ENCODE measurements at places on chromosomes 4 and X.

GRCh38 chr4:1800805-1801204 is 7.7 kb downstream of the FGFR3 start:
- DNase-seq, result no peak

- no peak for DNase-seq
These were observed 660.6 kb upstream of the NR3C2 start for GRCh38 chr4:149102765-149103164.

DNA sequence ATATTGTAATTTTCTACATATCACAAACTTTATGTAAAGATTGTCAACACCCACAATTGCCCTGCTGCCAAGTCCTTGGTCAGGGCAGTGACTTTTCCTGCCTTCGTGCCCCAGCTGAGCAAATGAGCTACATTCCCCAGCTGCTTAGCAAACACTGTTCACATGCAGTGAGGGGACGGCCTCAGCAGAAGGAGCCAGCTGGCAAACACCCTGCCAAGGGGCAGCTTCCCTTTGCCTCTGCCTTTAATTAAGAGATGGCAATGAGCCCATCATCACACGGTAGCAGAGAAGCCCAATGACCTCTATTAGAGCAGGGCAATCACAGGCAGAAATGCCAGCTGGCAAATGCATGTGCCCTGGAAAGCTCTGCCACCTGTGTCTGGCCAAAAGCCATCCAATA is 253.4 kb downstream of the EPHA5 start:
- no peak for DNase-seq

DNA sequence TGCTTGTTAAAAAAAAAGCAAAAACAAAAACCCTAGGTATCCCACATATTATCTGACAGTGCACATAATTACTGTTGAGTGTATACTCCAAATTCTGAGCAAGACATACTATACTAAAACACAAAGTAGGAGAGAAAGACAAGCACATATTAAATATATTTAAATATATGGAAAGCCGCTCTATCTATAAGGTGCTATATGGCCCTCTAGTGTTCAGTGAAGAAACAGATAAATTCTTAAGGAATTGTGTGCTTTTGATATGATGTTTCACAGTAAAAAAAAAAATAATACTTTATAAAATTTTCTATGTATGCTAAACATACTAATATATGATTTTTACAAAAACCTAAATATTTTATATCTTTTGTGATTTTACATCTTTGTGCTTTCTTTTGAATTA is 137.8 kb downstream of the FBXW7 start:
- peak; percentile 31 for DNase-seq

- peak; percentile 76 for DNase-seq
These were observed 181.4 kb downstream of the AMELX start for GRCh38 chrX:11474576-11474975.

GRCh38 chr4:56115898-56116297 is 167.2 kb downstream of the CEP135 start:
- no peak for DNase-seq

DNA sequence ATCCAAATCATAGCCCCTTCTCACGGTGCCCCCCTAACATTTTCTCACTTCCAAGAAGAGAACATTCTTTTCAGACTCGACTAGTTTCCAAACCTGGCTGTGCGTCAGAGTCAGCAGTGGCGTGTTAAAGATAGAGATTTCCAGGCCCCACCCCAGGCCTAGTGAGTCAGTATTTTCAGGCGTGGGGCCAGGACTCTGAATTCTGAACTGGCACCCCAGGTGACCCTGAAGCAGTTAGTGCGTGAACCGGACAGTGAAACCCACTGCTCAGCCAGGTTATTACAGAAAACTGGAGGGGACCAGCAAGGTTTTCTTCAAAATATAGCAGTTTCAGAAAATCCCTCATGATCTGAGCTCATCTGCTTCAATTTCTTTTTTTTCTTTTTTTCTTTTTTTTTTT is 35.0 kb upstream of the BCOR start:
- DNase-seq, result peak; percentile 87

DNA sequence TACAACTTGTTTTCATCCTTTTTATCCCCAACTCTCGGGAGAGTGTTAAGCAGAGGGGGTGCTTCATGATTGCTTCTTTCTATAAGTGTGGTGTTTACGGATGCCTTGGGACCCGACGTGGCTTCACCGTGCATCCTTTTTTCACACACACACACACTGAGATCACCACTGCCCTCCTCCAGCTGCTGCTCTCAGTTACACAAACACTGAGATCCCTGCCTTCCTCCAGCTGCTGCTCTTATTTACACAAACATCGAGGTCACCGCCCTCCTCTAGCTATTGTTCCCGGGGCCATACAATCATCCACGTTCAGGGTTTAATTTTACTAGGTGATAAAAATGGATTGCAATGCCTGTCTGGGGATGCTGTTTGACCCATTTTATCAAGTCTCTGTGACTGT is 155.4 kb upstream of the FAM9B start:
- DNase-seq, result no peak

GRCh38 chr4:93748373-93749291 is 79.9 kb upstream of the ATOH1 start:
- DNase-seq, result no peak

DNA sequence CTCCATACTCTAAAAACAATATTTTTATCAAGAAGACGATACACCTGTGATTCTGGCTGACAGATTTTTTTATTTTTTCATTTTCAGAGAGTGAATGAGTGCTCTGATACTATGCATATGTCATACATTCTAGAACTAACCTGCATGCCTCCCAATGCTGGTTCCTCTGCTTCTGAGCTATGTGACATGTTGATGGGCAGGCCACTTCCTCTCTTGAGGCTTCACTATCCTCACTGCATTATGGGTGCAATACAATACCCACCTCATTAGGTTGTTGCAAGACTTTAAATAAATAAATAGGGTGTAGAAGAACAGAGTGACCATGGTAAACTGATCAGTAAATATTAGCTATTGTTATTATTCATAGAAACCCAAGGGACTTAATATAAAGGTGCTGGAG is 408.3 kb downstream of the HNRNPD start:
- no peak for DNase-seq

- no peak for DNase-seq
These were observed 28.4 kb downstream of the RNF4 start for GRCh38 chr4:2497324-2497723.

DNA sequence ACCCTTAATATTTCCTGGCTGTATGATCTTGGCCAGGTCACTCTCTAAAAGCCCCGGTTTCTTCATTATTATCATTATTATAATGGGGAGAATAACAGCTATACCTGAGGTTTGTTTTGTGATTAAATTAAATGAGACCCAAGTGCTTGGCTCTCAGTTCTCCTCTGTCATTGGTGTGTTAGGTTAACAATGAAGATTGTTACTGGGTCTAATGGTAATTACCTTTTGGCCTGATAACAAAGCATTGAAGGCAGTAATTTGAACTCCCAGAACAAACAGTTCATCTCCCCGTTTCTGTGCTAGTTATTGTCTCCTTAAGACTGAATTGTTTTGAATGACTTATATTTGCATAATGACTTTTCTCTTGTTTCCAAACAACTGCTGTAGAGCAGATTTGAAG is 6.8 kb upstream of the ANAPC4 start:
- DNase-seq, result no peak

DNA sequence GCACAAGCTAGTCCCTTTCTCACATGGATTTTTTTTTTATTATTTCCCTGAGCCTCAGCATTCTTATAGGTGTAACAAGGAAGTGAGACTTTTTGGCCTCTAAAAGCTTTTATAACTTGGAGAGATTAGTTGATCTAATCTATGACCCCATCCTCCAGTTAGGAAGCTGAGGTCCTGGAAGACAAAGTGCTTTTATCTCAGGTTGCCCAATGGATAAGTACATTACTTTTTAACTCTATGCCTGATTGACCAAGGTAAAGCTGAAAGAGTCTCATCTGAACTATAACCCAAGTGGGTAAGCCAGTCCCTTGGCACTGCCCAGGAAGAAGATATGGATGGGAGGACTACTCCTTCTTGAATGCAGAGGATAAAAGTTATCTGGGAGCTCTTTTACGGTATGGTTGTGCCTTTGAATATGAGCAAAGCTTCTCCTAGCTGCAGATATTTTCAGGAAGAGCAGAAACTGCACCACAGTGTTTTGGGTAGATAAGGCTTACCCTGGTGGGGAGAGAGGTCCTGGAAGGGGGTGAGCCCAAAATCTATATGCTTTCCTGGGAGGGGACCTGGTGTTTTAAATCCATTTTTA is 40.2 kb downstream of the VSIG4 start:
- DNase-seq, result no peak

GRCh38 chr4:175720067-175720466 is 92.0 kb downstream of the GPM6A start:
- DNase-seq, result no peak

DNA sequence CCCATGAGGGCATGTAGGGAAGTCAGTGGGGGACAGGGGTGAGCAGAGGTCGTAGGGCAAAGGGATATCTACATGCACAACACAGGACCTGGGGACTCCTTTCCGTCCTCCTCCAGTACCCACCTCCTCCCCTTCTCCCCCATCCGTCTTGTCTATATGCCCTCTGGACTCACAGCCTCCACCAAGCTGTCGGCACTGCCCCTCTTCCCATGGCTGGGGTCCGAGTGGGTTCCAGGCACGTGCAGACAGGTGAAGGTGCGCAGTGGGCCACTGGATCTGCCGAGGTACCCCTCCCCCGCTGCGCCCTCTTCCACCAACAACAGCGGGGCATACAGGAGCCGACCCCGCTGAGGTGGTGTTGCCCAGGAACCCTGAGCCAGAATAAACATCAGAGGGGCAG is 5.5 kb upstream of the SYP start:
- DNase-seq, result no peak

- peak; percentile 67 for DNase-seq
These were observed 16.3 kb downstream of the TAF9B start for GRCh38 chrX:78123190-78123589.

DNA sequence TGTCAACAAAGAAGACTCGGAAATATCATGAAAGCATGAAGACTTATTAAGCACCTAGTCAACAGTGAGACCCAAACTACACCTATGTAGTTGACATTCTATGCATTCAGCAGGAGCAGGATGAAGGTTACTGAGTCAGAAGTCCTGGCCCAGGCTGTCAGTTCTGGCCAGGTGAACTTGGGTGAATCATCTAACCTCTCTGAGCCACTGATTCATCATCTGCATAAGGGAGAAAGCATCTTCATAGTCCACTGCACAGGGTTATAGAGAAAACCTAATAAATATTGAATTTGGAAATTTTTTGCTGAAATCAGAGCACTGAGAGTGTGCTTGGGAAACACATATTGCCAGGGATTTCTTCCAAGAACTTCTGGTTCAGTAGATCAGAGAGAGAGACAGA is 296.0 kb upstream of the SFRP2 start:
- peak; percentile 76 for DNase-seq

DNA sequence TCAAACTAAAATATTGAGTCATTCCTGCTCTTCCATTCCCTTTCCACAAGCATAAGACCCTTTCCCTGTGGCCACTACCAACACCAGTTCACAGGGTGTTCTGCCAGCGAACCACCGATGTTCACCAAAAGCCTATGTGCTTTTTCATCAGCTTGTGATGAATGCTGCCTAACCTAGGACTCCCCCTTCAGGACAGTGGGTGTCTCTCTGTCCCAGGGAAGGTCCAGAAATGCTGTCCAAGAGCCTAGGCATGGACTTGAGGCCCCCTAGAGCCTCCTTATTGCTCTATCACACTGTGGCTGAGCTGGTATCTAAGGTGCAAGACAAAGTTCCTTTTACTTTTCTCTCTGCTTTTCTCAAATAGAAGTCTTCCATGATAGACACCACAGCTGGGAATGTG is 1015.6 kb downstream of the PCDH19 start:
- no peak for DNase-seq

DNA sequence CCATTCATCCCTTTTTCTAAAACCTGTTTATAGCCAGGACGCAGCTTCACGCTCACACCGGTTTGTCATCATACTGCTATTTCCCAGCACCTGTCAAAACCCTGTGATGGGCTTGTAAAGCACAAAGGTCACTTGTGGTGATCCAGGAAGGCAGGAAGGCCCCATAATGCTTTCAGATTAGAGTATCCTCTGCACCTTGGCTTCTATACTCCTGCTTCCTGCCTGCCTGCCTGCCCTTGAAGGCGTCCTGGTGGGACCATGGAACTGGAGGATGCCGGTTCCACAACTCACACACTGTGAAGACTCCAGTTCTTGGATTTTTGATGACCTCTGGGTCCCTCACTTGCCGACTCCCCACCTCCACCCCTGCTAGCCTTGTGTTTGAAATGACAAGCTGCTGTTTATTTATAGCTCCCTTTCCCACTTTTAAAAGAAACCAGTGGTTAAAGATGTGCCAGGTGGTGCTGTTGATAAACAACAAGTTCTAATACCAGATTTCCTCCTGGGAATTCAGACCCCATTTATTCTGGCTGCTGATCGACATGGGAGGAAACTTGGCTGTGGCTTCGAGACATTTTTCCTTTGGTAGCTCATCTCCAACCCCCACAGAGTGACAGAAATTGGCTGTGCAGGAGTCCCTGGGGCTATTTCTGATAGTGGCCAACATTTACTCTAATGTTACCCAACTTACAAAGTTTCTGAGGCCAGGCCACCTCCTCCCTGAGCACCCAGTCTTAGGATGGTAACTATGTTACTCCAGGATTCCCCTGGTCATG is 211.5 kb downstream of the KDR start:
- DNase-seq, result no peak

GRCh38 chrX:111467896-111468295 is 43.5 kb upstream of the SERTM2 start:
- DNase-seq, result no peak

DNA sequence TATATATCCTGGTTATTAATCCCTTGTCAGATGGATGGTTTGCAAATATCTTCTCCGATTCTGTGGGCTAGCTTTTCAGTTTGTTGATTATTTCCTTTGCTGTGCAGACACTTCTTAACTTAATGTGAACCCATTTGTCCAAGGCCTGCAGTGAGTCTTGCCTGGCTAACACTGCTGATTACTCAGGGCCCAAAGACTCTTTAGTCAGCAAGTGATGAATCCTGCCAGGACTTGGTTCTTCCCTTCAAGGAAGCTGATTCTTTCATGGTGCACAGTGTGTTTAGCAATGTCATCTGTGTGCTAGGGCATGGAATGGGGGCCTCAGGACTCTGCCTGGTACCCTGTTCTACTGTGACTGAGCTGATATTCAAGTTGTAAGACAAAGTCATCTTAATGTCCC is 81.8 kb upstream of the TEX13A start:
- peak; percentile 67 for DNase-seq

DNA sequence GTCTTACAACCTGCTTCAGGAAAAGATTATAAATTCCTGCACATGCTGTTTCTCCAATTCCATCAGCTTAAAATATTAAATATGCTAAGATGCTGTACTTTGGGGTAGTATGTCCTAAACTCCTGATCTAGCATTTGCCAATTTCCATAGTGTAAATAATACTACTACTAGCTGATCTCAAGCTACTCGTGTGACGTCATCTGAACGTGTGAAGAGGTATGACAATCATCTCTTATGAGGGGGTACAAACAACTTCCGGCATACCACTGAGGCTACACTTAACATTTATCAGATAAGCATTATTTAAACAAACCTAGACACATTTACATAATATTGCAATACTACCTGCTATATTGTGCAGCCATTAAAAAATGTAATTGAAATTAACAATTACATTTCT is 52.4 kb upstream of the APELA start:
- DNase-seq, result no peak
